ENCODE measurements at places on chromosomes 1 and 21.

DNA sequence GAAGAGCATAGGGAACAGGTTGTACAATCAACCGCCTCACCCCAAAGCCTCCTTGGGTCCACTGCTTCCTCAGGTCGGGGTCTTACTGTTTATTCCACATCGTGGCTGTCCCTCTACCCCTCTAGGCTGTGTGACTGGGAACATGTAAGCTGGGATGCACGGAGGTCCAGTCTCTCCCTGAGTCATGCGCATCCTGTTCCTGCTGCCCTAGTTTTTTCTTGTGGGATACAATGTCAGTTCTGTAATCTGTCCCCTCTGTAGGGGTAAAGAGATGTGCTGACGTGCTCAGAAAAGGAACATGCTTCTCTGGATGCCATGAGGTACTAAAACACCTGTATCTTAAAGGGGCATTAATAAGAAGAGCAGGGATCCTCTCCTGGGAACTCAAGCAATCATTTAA, 66.2 kb downstream of the SLC45A1 start:
- no peak for DNase-seq
- H3K4me1 ChIP-seq: peaks cover 18% of the 10 kb centered on the region
- no peaks in the 10 kb centered on the region for H3K27me3 ChIP-seq
- H3K4me3 ChIP-seq: no peak overlapping the region
- peaks cover 3% of the 10 kb centered on the region for H3K36me3 ChIP-seq

GRCh38 chr1:222940095-222940494, 125.3 kb downstream of the DISP1 start:
- H3K36me3 ChIP-seq: no peaks in the 10 kb centered on the region
- H3K27me3 ChIP-seq: no peaks in the 10 kb centered on the region
- no peak for DNase-seq
- H3K4me1 ChIP-seq: no peaks in the 10 kb centered on the region

DNA sequence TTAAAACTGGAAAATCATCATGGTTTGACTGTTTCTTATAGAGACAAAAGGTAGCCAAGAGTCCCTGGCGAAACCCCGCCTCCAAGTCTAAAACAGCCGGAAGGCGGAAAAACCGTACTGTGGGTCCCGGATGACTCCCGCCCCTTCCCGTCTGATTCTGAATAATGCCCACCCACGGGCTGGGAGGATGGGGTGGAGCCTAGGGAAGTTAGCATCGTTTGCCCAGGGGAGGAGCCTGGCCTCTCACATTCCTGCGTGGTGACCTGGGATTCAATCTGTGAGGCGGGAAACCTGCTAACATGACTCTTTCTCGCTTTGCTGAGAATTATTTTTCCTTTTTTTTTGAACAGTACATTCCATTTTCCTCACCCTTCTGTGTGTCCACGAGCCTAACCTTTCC, 124.9 kb downstream of the KCNK1 start:
- no peak overlapping the region for H3K27ac ChIP-seq
- H3K4me1 ChIP-seq: no peaks in the 10 kb centered on the region
- H3K36me3 ChIP-seq: no peaks in the 10 kb centered on the region
- no peaks in the 10 kb centered on the region for H3K27me3 ChIP-seq
- no peak overlapping the region for H3K4me3 ChIP-seq
- peak; percentile 58 for DNase-seq

GRCh38 chr21:42080788-42081083, 9.6 kb downstream of the UMODL1 start:
- DNase-seq: no peak
- H3K4me3 ChIP-seq: no peak overlapping the region
- no peaks in the 10 kb centered on the region for H3K27me3 ChIP-seq
- no peak overlapping the region for H3K27ac ChIP-seq

- peaks cover 9% of the 10 kb centered on the region for H3K27me3 ChIP-seq
- peaks cover 15% of the 10 kb centered on the region for H3K4me1 ChIP-seq
- H3K4me3 ChIP-seq: peak overlapping the region; percentile 83
- DNase-seq: no peak
- H3K36me3 ChIP-seq: no peaks in the 10 kb centered on the region
Observed at GRCh38 chr1:206685334-206685768, 646 bp downstream of the MAPKAPK2 start.

DNA sequence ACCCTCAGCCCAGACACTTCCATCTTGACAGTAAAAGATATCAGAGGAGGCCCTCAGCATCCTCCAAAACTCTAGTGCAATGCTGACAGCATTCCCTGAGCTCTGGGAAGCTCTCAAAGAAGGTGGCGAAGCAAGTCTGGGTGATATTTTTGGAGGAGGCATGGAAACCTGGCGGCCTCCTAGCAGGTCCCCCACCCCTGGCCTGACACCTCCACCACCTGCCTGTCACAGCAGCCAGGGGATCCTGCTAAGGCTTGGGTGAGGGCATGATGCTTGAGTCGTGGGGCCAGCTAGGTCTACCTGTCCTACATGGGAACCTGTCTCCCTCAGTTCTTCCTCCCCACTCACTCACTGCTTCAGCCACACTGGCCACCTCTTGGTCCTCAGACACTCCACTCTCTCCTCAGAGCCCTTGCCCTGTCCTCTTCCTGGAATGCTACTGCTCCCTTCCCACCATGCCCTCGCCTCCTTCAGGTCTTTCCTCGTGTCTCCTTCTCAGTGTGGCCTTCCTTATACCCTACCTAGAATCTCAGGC, 8.5 kb downstream of the DHRS3 start:
- DNase-seq: no peak
- no peak overlapping the region for H3K27ac ChIP-seq
- peaks cover 2% of the 10 kb centered on the region for H3K4me1 ChIP-seq
- H3K27me3 ChIP-seq: no peaks in the 10 kb centered on the region
- H3K36me3 ChIP-seq: peaks cover 4% of the 10 kb centered on the region

DNA sequence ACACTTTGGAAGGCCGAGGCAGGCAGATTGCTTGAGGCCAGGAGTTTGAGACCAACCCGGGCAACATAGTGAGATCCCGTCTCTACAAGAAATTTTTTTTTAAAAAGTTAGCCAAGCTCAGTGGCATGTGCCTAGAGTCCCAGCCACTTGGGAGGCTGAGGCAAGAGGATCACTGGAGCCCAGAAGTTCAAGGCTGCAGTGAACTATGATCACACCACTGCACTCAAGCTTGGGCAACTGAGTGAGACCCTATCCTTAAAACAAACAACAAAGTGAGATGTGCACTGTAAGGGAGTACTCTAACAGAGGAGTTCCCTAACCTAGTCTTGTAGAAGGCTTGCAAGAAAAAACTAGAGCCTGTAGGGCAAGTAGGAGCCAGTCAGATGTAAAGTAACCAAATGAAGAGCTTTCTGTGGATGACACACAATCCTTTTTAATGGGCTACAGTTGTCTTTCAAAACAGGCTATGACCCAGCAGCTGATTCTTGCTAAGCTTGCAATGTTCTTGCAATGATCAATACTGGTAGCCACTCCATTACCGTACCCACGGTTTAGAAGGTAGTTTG, 38.0 kb upstream of the SRP9 start:
- no peak overlapping the region for H3K27ac ChIP-seq
- H3K36me3 ChIP-seq: no peaks in the 10 kb centered on the region
- H3K4me3 ChIP-seq: no peak overlapping the region

- no peaks in the 10 kb centered on the region for H3K36me3 ChIP-seq
- DNase-seq: no peak
- no peaks in the 10 kb centered on the region for H3K27me3 ChIP-seq
- H3K4me1 ChIP-seq: no peaks in the 10 kb centered on the region
Observed at GRCh38 chr1:212161231-212161781, 123.9 kb upstream of the PPP2R5A start.

DNA sequence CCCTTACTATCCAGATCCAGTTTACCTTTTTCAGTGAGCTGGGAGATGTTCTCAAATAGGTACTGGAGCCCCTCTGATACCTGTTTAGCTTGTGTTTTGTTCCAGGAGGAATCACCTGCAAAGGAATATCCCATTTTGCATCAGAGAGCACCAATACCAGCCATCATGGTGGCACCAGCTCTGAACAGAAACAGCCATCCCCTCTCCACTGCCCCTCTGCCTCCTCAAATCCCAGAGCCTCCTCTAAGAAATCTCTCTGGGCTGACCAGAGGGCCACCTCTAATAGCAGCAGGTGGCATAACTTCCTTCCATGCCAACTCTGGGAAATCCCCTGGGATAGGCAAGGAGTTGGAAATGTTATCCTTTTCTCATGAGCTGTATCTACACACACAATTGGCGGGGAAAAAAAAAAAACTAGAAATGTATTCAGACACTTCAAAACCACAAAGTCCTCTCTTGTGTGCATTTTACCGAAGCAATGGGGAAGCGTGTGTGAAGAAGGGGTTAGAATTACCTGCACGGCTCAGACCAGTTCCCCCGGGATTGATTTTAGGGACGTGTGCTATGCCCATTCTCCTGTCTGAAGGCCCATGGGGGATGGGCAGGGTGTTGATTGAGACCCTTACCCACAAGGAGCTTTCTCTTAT, 2.4 kb downstream of the PGLYRP4 start:
- H3K4me1 ChIP-seq: no peaks in the 10 kb centered on the region
- H3K27me3 ChIP-seq: no peaks in the 10 kb centered on the region
- H3K36me3 ChIP-seq: no peaks in the 10 kb centered on the region
- DNase-seq: no peak
- H3K4me3 ChIP-seq: no peak overlapping the region

DNA sequence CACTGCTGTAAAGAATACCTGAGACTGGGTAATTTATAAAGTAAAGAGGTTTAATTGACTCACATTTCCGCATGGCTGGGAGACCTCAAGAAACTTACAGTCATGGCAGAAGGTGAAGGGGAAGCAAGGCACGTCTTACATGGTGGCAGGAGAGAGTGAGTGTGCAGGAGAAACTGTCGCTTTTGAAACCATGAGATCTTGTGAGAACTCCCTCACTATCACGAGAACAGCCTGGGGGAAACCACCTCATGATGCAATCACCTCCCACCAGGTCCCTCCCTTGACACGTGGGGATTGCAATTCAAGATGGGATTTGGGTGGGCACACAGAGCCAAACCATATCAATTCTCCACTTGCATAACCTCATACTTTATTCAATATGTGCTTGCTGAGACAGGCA, 76.6 kb downstream of the GIPC2 start:
- H3K4me1 ChIP-seq: no peaks in the 10 kb centered on the region
- no peaks in the 10 kb centered on the region for H3K27me3 ChIP-seq
- H3K4me3 ChIP-seq: no peak overlapping the region

GRCh38 chr1:231844986-231845502, 218.5 kb downstream of the DISC1 start:
- no peaks in the 10 kb centered on the region for H3K27me3 ChIP-seq
- no peak overlapping the region for H3K27ac ChIP-seq
- no peak overlapping the region for H3K4me3 ChIP-seq
- no peak for DNase-seq
- H3K36me3 ChIP-seq: no peaks in the 10 kb centered on the region

Measured in H1 (cell line).